Vagina (tissue), 2 donors: ENCODE measurements at places on chromosomes 16 and 17.

DNA sequence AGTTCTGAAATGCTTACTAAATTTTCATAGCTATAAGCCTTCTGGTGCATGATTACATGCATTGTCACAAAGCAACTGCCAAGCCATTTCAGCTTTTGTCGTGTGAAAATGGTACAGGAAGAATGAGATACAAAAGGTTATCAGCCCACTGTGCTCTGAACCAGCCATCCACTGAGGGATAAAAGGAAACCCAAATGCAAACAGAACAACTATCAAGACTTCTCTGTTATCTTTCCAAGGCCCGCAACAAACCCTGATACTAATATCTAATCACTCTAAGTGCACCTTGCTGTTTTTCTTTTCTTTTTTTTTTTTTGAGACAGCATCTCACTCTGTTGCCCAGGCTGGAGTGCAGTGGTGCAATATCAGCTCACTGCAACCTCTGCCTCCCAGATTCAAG is 109.0 kb downstream of the FTO start:
- DNase-seq: no peak

- peak; percentile 96 for DNase-seq
Observed at GRCh38 chr17:35808962-35809854, at the start of gene TAF15. Gene TAF15 (plus strand): TSS chr17:35809484. CDS start chr17:35809570, 86 bp downstream.

- peak; percentile 83 for DNase-seq
Observed at GRCh38 chr17:73096866-73097265, 4.4 kb upstream of the SLC39A11 start.

DNA sequence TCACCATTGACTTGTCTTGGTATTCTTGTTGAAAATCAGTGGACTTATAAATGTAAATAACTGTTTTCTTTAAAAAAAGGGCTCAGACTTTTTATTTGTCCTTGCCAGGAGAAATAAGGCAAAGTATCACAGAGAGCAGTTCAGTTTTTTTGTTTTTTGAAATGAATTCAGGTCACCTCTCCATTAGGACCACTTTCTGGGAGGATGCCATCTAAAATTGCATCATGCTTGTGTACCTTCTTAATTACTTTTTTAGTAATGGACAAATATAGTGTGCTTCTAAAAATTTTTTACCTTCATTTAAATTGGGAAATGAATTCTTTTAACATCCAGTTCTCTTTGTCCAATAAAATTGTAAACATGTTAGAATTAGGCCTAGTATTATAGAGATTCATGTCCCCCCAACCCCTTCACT is 210.0 kb downstream of the BCAS3 start:
- DNase-seq: no peak

GRCh38 chr16:5447734-5448133 is 350.1 kb upstream of the EEF2KMT start:
- DNase-seq: no peak

DNA sequence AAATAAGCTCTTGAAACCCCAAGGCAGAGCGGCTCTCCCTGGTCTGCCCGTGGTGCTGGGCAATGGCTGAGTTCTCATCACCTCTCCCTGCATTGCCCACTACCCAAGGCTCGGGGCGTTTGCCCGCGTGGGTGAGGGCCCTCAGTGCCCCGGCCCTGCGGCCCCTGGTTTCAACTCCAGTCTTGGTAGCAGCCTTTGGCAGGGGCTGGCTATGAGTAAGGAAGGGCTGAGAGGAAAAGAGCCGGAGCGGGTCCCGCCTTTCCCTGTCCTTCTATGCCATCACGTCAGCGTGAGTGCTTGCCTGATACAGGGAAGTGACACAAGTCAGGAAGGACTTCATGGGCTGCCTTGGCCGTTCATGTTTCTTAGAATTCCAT is 71.7 kb upstream of the CBX4 start:
- no peak for DNase-seq

- no peak for DNase-seq
Observed at GRCh38 chr17:8563024-8563776, 67.3 kb downstream of the MYH10 start.

DNA sequence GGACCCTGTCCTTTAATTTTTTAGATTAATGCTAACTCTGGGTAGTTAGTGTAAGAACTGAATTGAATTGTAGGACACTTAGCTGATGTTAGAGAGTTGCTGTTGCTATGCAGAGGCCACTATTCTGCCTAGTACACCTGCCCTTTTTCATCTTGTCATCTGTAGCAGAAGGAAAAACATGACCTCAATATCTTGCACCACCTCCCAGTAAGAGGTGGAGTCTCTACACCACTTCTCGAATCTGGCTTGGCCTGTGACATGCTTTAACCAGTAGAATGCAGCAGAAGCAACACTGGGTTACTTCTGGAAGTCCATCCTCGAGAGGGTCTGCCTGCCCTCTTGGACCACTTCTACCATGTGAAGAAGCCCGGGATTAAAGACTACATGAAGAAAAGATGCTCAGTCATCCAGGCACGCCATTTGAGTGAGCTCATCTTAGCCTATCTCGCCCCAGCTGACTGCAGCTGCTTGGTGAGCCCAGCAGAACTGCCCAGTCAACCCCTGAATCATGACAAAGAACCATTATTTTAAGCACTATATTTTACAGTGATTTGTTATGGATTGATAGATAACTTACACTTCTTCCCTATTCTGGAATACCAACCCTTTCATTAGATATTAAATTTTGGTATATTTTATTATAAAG is 153.5 kb downstream of the MYO1D start:
- DNase-seq: no peak

DNA sequence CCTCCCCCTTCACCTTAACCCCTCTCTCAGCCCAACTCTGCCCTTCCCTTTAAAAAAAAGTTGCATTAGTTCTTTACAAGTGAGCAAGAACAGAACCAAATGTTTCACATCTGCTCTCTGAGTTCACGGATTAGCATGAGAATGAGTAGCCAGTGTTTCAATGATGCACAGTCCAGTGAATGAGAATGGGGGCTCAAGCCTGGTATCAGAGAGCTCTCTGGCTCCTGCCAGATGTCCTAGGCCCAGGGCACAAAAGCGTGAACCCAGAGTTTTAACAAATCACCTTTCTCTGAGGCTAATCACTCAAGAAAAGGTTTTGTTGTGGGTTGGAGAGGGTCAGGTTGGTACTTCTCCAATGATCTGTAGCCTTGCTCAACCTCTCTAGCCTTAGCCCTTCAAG is 41.5 kb upstream of the HS3ST3A1 start:
- no peak for DNase-seq

GRCh38 chr16:78648517-78648916 is 549.1 kb downstream of the WWOX start:
- no peak for DNase-seq

DNA sequence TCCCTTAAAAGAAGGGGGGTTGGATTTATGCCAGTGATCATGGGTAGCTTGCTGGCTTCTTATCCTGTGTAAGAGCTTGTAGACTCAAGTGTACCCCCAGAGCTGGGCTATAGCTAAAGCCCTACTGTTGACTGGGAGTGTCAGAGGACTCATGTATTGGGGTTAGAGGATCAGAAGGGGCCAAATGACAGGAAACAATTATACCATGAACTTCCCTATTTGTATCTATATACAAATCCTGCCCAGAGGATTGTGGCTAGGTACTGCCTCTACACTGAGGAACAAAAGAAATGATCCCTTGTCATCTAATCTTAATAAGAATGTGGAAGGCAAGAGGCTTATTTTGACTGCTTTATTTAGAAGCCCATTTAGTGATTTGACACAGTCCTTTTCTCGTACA is 14.3 kb downstream of the ZP2 start:
- DNase-seq: no peak

DNA sequence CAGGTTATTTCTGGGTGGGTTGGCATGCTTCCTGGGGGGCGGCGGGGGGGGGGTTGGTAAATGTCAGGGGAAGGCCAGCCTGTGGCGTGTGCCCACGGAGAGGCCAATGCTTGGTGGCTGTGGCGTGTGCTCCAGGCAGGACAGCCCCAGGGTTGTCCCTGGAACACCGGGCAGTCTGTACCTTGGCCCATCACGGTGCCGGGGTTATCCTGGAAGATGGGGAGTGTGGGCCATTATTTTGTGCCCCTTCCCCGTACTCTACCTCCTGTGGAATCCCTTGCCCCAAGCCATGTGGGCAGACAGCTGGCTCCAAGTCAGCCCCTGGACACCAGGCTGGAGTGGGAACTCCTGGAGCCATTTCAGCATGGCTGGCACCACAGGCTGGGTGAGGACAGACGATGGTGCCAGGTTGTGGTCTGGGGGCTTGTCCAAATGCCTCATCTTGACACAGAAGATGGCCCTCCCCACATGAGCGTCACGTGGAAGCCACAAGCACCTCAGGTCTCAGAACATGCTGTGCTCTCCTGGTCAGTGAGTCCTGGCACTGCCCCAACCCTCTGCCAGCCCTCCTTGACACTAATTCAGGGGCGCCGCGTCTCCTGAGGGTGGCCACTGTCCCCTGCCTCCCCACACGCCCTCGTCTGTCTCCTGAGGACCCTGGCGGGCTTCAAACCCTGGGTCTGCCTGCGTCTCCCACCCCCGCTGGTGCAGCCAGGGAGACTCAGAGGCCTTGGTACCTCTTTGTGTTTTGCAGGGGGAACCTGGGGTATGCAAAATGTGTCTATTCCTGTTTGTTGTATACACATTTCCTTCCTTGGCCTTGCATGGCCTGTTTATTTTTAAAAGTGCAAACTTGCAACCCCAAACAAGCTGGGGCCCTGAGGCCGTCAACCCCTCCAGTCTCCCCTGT is 4.3 kb downstream of the SLC16A3 start:
- no peak for DNase-seq

- DNase-seq: no peak
Observed at GRCh38 chr16:67169642-67170167, 633 bp upstream of the NOL3 start.

DNA sequence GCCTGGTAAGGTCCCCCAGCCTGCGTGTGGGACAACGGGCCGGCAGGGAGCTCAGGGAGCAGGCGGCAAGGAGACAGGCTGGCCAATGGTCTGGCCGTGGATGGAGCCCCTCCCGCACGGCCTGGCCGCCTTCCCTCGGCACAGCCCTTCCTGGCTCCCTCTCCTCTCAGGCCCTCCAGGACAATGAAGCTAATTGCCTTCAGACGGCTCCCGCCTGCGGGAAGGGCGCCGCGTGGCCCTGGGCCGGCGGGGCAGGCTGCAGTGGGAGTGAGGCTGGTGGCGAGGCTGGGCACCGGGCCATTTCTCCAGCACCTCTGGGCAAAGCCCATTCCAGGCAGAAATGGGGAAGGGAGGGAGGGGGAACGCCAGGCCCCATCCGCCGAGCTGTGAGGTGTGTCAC is 50.9 kb downstream of the ENGASE start:
- no peak for DNase-seq

DNA sequence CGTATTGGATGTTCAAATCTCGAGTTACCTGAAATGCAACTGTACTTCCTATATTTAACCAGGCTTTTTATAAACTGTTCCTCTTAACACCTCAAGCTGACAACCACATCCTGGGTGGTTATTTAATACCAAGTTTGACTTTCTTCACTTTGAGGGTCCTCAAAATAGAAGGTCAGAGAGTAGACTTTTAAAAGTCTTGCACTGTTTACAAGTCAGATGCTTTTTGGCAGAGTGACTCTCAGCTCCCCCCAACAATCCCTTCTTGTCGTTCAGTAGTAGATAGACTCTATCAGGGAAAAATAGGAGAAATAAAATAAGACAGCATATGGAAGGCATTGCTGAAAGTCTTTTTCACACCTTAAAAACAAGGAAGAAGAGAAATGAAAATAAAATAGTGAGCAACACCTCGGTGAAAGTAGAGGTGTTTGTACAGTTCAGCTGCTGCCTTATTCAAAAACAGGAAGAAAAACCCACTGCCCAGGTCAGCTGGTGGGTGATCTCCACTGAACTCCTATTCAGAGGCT is 650.4 kb downstream of the WWOX start:
- DNase-seq: no peak

DNA sequence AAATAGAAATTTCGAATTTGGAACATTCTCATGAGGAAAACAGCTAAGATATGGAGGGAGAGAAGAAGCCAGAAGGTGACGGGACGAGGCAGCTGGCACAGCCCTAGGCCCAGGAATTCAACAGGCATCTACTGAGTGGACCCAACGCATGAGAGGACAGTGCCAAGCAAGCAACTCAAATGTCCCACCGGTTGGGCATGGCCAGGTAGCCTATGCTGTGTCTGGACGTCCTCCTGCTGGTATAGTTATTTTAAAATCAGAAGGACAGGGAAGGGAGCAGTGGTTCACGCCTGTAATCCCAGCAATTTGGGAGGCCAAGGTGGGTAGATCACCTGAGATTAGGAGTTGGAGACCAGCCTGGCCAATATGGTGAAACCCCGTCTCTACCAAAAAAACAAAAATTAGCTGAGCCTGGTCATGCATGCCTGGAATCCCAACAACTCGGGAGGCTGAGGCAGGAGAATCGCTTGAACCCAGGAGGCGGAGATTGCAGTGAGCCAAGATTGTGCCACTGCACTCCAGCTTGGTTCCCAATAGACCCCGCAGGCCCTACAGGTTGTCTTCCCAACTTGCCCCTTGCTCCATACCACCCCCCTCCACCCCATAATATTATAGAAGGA is 2.0 kb downstream of the GH1 start:
- DNase-seq: no peak

DNA sequence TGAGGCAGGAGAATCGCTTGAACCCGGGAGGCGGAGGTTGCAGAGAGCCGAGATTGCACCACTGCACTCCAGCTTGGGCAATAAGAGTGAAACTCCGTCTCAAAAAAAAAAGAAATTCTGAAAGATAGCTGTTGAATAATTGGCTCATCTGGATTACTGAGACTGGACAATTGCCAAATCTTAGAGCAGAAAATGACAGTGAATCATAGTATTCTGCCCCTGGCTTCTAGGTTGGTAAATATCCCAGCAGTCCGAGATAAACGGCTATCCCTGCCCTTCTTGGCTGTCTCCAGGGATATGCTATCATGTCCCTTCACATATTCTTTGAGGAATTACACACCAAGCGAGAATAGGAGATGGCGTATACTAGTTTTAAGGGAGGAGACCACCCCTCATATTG is 35.5 kb upstream of the METTL16 start:
- no peak for DNase-seq

DNA sequence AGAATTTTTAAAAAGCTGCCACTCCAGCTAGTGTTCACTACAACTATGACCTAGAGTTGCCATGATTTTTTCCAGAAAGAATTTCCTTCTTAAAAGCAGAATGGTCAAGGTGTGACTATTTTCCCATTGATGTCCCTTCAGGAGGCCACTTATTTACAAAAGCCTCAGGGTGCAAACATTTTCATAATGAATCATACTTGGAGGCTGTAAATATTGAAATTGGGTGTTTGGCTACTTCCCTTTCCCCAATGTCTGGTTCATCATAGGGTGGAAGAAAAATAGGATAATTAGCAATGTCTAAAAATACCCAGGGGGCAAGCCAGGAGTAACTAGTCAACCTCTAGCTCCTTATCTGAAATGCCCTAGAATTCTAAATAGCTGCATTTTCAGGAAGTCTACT is 18.8 kb downstream of the AXIN2 start:
- no peak for DNase-seq

DNA sequence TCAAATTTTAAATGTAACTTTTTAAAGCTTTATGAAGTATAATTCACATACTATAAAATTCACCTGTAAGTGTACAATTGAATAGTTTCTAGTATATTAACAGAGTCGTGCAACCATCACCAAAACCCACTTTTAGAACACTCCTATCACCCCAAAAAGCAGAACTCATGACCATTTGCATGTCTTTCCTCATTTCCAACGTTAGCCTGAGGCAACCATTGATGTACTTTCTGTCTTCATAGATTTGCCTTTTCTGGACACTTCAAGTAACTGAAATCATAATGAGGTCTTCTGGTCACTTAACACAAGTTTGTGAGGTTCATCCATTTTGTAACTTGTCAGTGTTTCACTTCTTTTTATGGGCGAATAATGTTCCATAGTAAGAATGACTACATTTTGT is 33.2 kb downstream of the METTL16 start:
- no peak for DNase-seq

GRCh38 chr16:82358606-82359221 is 188.7 kb upstream of the MPHOSPH6 start:
- peak; percentile 16 for DNase-seq
